ENCODE measurements at places on chromosomes 12 and 14. TPM values are rescaled to one million over a fixed set of nuclear protein-coding genes. Genes with fewer than 3 reads are reported as not detected.
A peak's percentile ranks its signal among the peaks of the same experiment; 100 is the strongest.

- H3K4me1 ChIP-seq: no peaks in the 10 kb centered on the region
- H3K27ac ChIP-seq: no peak overlapping the region
- H3K4me3 ChIP-seq: no peak overlapping the region
- DNase-seq: no peak
- H3K27me3 ChIP-seq: no peaks in the 10 kb centered on the region
These were observed 39.0 kb upstream of the WNK1 start for GRCh38 chr12:713281-713875.

DNA sequence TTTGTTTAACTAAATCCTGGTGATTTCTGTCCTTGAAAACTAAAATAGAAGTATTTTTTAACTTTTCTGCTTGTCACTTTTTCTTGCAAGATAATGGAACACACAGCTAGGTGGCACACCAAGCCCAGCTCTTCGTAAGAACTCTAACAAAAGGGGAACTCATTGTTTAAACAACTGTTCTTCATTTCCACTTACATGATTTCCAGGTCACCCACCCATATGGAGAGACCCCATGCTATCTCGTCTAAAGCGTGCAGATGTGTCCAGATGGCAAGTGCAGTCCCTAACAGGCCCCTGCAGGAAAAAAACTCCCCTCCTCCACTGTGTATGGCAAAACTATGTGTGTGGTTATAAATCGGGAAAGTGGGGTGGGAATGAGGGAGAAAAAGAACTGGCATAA is 43.3 kb upstream of the NT5DC3 start:
- no peak overlapping the region for H3K27ac ChIP-seq
- DNase-seq: no peak
- no peaks in the 10 kb centered on the region for H3K27me3 ChIP-seq
- H3K36me3 ChIP-seq: no peaks in the 10 kb centered on the region

DNA sequence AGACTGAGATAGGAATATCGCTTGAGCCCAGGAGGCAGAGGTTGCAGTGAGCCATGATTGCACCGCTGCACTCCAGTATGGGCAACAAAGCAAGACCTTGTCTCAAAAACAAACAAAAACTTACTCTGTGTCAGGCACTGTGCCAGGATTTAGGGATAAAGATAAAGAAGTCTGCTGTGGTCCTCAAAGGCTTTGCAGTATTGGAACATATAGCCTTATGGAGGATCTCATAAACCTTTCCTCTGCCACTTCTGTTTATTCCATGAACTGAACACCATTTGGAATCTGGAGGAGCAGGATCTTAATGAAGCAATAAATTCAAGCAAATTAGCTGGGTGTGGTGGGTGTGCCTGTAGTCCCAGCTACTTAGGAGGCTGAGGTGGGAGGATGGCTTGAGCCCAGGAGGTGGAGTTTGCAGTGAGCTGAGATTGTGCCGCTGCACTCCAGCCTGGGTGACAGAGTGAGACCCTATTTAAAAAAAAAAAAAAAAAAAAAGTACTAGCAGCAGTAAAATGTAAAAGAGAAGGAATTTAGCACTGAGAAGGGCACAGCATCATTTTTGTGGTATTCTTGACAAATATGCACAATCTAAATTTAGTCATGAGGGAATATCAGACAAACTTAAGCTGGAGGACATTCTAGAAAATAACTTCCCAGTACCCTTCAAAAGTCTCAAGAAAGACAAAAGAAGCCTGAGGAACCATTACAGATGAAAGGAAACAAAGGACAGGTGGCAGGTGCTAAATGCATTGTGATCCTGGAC is 27.1 kb downstream of the BMAL2 start:
- no peak for DNase-seq
- no peak overlapping the region for H3K27ac ChIP-seq
- no peaks in the 10 kb centered on the region for H3K36me3 ChIP-seq
- H3K4me3 ChIP-seq: no peak overlapping the region

DNA sequence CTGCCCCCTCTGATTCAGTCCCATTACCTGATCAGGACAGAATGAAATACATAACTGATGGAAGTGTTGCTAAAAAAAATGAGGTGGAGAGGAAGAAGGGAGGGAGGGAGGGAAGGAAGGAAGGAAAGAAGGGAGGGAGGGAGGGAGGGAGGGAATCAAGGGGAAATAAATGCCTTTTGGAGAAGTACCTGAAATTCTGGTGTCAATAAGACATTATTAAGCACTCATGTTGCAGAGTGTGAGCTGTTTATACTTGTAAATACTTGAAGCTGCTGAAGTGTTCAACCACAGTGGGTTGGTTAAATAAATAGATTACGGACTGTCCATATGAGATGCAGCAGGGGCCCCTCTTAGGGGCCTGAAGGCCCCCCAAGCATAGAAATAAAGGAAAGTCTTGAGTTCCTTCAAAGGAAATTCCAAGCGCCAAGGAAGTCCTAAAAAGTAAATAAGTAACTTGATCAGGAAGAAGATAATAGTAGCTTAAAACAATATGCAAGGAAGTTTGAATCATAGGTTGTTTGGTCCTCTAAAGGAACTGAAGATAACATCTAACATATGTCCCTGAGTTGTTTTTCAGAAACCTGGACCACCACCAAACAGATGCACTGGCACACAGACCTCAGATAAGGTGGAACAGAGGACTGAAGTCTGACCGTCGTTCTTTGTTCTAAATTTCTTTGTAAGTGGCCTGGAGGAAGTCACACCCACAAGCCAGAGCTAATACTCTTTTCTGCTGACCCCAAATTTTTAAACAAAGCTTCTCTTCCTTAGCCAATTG is 110.8 kb downstream of the SEC23A start:
- DNase-seq: no peak
- no peaks in the 10 kb centered on the region for H3K4me1 ChIP-seq
- H3K4me3 ChIP-seq: no peak overlapping the region
- H3K27ac ChIP-seq: no peak overlapping the region

DNA sequence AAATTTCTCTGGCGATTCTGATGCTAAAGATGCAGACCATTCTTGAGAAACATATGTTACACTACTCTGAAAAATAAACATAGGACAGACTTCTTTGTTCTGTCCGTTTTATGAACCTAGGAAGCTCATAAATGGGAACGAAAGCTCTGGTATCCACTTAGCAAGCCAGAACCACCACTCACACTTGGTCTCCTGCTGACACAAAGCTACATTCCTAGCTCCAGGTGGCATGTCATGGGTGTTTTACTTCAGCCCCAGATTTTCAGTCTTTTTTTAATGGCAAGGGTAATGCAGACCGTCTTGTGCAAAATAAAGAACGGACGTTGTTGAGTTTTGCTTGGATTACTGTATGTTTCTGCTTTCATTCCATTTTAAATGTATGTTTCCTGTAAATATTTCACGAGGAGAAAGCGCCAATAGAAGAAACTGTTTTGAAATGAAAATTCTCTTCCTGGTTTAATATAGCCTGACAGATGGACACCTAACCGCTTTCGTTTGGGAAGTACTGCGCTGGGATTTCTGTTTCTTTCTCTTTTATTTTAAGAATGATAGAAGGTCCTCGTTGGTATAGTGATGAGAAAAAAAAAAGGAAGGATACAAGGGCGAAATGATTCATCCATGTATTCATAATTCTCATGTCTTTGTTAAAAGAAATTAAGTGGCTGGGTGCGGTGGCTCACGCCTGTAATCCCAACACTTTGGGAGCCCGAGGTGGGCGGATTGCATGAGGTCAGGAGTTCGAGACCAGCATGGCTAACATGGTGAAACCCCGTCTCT is 871 bp upstream of the COQ5 start:
- no peak for DNase-seq
- peak overlapping the region; percentile 83 for H3K4me3 ChIP-seq
- peaks cover 14% of the 10 kb centered on the region for H3K4me1 ChIP-seq

DNA sequence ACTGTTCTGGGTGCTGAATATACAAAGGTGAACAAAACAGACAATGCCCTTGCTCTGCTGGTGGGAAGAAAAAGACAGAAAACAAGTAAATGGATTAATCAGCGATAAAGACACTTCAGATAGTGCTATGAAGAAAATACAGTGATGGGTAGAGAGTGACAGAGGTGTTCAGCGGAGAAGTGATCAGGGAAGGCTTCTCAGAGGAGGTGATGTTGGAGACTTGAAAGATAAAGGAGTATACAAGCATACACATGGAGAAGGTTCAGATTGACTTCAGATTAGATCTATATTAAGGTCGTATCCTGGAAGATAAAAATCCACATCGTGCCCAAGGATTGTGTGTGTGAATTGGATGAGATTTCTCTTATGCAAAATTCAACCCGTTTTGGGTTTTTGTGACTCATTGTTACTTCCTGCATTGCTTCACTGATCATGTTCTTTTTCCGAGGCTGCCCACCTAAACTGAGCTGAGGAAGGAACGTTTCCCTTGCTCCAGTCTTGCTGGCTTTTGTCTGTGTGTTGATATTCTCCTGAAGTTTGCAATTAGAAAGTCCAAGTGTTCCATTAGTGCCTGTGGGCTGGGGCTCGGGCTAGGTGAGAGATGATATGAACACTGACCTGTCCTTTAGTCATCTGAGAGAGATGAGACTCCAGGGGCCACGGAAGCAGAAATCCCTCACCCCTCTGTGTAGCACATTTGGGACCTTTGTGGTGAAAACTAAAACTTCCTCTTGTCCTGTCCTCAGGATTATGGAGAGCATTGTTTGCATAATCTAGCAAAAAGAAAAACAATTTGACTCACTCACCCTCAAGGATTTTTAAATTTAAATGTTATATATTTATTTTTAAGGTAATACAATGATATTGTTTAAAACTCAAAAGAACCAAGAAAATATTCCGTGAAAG is 27.6 kb downstream of the PLXNC1 start:
- no peaks in the 10 kb centered on the region for H3K27me3 ChIP-seq
- H3K27ac ChIP-seq: no peak overlapping the region
- H3K4me3 ChIP-seq: no peak overlapping the region
- no peaks in the 10 kb centered on the region for H3K36me3 ChIP-seq
- H3K4me1 ChIP-seq: peaks cover 22% of the 10 kb centered on the region
- DNase-seq: no peak

- H3K27ac ChIP-seq: no peak overlapping the region
- H3K27me3 ChIP-seq: no peaks in the 10 kb centered on the region
- no peak for DNase-seq
- H3K36me3 ChIP-seq: no peaks in the 10 kb centered on the region
- no peaks in the 10 kb centered on the region for H3K4me1 ChIP-seq
These were observed 22.0 kb downstream of the EML5 start for GRCh38 chr14:88770736-88771135.

GRCh38 chr12:76450690-76451089 is 102.5 kb upstream of the BBS10 start:
- no peaks in the 10 kb centered on the region for H3K4me1 ChIP-seq
- DNase-seq: no peak
- H3K4me3 ChIP-seq: no peak overlapping the region
- peaks cover 8% of the 10 kb centered on the region for H3K36me3 ChIP-seq
- no peaks in the 10 kb centered on the region for H3K27me3 ChIP-seq

- peak; percentile 40 for DNase-seq
- no peak overlapping the region for H3K4me3 ChIP-seq
- peak overlapping the region; percentile 86 for H3K27ac ChIP-seq
- no peaks in the 10 kb centered on the region for H3K27me3 ChIP-seq
- peaks cover 68% of the 10 kb centered on the region for H3K4me1 ChIP-seq
These were observed 23.0 kb downstream of the VPS37B start for GRCh38 chr12:122872815-122873361.

DNA sequence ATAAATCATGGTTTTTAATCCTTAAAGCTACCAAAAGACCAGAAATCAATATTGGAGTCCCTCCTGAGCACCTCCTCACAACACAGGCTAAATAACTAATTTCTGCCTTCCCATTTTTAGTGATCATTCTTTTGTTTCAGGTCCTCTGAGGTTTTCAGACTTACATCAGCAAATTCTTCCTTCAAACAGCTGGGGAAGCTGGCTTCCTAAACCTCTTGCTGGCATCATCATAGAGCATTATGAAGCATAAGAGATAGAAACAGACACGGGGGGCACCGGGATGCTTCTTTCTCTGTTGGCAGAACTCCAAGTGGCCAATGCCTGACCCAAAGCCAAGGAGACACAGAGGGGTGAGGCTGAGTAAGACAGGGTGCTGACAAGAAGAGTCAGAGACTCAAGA is 47.9 kb upstream of the DBX2 start:
- no peak overlapping the region for H3K4me3 ChIP-seq
- H3K4me1 ChIP-seq: no peaks in the 10 kb centered on the region
- H3K36me3 ChIP-seq: no peaks in the 10 kb centered on the region
- no peak for DNase-seq
- no peaks in the 10 kb centered on the region for H3K27me3 ChIP-seq

- H3K27ac ChIP-seq: no peak overlapping the region
- DNase-seq: no peak
- peaks cover 12% of the 10 kb centered on the region for H3K27me3 ChIP-seq
- no peak overlapping the region for H3K4me3 ChIP-seq
- H3K36me3 ChIP-seq: no peaks in the 10 kb centered on the region
- peaks cover 6% of the 10 kb centered on the region for H3K4me1 ChIP-seq
These were observed 22.3 kb downstream of the RPGRIP1 start for GRCh38 chr14:21302013-21302835.

- peaks cover 51% of the 10 kb centered on the region for H3K4me1 ChIP-seq
- DNase-seq: peak; percentile 79
- no peak overlapping the region for H3K27ac ChIP-seq
- H3K36me3 ChIP-seq: peaks cover 8% of the 10 kb centered on the region
These were observed 27.2 kb downstream of the JDP2 start for GRCh38 chr14:75454963-75455546.

- H3K4me3 ChIP-seq: no peak overlapping the region
- H3K4me1 ChIP-seq: peaks cover 16% of the 10 kb centered on the region
- no peak for DNase-seq
- no peaks in the 10 kb centered on the region for H3K36me3 ChIP-seq
- H3K27ac ChIP-seq: no peak overlapping the region
These were observed 94.1 kb downstream of the NINJ2 start for GRCh38 chr12:569091-569676.

GRCh38 chr14:91947475-91948184 is at the start of gene FBLN5:
TSS of gene FBLN5 (minus strand) at chr14:91947694. CDS start at chr14:91947229, 465 bp downstream.
- H3K27me3 ChIP-seq: peaks cover 6% of the 10 kb centered on the region
- peak within 1 kb of the TSS; percentile 69 for H3K4me3 ChIP-seq
- peak; percentile 88 for DNase-seq
- H3K4me1 ChIP-seq: no peaks in the 10 kb centered on the region

DNA sequence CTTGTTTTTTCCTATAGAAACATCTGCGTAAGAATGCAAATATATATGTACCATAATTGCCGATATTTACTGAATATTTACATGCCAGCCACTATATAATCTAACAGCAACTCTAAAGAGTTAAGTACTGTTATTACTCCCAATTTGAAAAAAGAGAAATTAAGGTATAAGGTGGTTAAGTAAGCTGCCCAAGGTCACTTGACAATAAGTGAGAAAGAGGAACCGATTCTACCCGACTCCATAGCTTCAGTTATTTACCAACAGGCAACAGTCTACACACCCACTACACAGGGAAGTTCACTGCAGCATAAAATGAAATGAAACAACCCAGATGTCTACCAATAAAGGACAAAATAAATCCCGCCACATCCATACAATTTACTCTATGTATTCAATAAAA is 1.1 kb downstream of the MIS18BP1 start:
- H3K27ac ChIP-seq: no peak overlapping the region
- H3K27me3 ChIP-seq: no peaks in the 10 kb centered on the region
- H3K4me1 ChIP-seq: peaks cover 31% of the 10 kb centered on the region

GRCh38 chr12:127886827-127887226 is 380.1 kb upstream of the TMEM132C start:
- H3K36me3 ChIP-seq: no peaks in the 10 kb centered on the region
- no peaks in the 10 kb centered on the region for H3K27me3 ChIP-seq
- H3K4me1 ChIP-seq: no peaks in the 10 kb centered on the region
- no peak overlapping the region for H3K4me3 ChIP-seq
- no peak for DNase-seq

The CMA1 gene
- 1.4 TPM for total RNA-seq

The MANSC1 gene
- 26.4 TPM for total RNA-seq

The RNASE1 gene
- total RNA-seq: 888 TPM

The OTX2 gene
- not detected for total RNA-seq

The ACRBP gene
- total RNA-seq: 3.8 TPM

The RBP5 gene
- 7.1 TPM for total RNA-seq

The KRT79 gene
- total RNA-seq: 5.4 TPM

Data from upper lobe of right lung (tissue), 1 donor.